RPMI8226 (cell line): ENCODE measurements at places on chromosomes 13 and 19.

DNA sequence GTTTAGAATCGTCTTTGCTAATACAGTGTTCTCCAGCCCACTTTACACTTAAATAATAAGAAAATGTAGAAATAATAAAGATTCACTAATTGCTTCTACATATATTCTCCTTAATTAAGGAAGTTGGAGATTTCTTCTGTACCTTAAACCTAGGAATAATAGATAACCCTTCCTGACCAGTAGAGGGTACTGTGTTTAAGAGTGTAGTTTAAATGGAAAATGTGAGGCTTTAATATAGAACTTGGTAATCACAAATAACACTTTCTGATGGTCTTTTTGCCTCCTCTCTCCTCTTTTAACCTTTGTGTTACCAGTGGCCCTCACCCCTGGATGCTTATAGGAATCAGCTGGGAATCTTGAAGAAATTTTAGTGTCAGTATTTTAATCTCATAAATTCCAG lies 20.7 kb downstream of the POMP start:
- DNase-seq, result no peak

- DNase-seq, result peak; percentile 37
These were observed 31.4 kb upstream of the MTIF3 start for GRCh38 chr13:27481766-27482165.

- peak; percentile 65 for DNase-seq
These were observed 25.8 kb upstream of the MAP3K10 start for GRCh38 chr19:40165362-40165937.

- DNase-seq, result peak; percentile 14
These were observed 485 bp downstream of the CRYL1 start for GRCh38 chr13:20525144-20525600.

DNA sequence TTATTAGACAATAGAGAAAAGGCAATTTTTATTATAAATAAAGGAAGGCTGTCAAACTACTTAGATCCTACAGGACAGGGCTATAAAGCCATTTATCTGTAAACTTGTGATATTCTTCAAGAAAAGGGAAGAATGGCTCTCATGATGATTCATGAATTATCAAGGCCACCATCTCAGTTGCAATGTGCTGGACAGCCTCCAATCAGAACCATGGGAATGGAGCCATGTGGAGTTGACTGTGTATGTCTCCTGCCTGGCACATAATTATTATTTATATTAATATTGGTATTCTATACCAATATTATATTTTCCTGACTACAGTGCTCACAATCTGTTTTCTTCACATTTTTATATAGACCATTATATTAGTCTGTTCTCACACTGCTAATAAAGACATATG lies 560.5 kb upstream of the MIR17HG start:
- no peak for DNase-seq

- peak; percentile 24 for DNase-seq
These were observed 195.6 kb upstream of the DACH1 start for GRCh38 chr13:72062566-72062965.

DNA sequence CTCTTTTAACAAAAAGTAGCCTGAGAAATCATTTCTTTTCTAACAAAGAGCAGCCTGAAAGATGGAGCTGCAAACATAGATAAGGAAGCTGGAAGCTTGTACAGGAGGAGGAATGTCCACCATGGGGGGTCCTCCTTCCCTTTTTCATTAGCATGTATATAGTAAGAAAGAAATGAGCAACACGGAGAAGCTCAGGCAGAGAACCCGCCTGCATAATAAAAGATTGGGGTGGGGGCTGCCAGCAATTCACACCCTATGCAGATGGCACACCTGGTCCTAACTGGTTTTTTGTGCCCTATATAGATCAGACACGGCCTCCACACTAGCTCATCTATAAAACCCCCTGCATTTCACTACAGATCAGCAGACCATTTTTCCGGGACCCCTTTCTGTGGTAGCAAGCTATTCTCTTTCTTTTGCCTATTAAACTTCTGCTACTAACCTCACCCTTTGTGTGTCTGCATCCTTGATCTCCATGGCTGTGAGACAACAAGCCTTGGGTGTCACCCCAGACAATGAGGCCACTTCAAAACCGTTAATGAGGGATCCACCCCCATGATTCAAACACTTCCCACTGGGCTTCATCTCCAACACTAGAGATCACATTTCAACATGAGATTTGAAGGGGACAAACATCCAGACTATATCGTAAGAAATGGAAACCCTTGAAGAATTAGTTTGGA lies 167.5 kb upstream of the FREM2 start:
- DNase-seq, result no peak

GRCh38 chr13:78993792-78994191 lies 334.8 kb upstream of the OBI1 start:
- DNase-seq, result no peak

DNA sequence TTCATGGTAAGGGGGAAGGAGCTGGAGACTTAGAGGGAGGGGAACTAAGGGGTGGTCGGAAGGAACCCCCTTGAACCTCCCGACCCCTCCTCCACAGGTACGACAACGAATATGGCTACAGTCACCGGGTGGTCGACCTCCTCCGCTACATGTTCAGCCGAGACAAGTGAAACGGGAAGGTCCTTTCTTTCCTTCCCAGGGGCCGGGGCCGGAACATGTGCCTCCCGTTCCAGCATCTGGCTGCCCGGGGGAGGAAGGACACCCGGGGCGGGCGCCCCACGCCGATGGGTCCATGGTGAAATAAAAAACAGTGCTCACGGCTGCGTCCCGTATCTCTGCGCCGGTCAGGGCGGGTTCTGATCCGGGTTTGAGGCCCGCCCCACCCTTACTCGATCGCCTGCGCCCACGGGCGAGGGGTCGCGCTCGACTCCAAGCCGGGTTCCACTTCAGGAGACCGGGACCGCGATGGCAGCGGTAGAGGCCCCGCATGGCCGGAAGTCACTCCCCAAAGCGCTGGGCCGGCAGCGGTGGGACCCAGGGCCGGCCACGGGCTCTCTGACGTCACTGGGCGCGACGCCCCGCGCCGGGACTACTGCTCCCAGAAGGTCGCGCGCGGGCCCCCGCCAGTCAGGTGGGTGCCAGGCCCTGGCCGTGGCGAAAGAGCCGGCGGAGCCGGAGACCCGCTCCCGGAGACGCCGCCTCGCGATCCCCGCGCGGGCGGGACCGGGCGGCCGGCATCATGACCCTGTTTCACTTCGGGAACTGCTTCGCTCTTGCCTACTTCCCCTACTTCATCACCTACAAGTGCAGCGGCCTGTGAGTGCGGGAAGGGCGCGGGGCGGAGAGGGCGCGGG lies at the start of gene TMEM147:
TMEM147 (plus strand) TSS at position 626 of the 854 bp plus-strand sequence; CDS start at position 740, 114 bp downstream.
- DNase-seq, result peak; percentile 90

- no peak for DNase-seq
These were observed 15.4 kb upstream of the CCNP start for GRCh38 chr19:40241809-40242384.
